ENCODE measurements at places on chromosomes 2 and 18. TPM values are rescaled to one million over a fixed set of nuclear protein-coding genes. Genes with fewer than 3 reads are reported as not detected.

The UGT1A8 gene
- 0.16 TPM for total RNA-seq

The NYAP2 gene
- total RNA-seq, result 0.32 TPM

The CCBE1 gene
- 0.40 TPM for total RNA-seq

The SPDYA gene
- 0.92 TPM for total RNA-seq

The AGBL5 gene
- 14.1 TPM for total RNA-seq

The IL18R1 gene
- total RNA-seq, result 1.1 TPM

The ST6GAL2 gene
- total RNA-seq, result 2.5 TPM

The AKAIN1 gene
- total RNA-seq, result not detected

The PRR30 gene
- not detected for total RNA-seq

The RGPD4 gene
- total RNA-seq, result not detected

Data from esophagus mucosa (tissue), 1 donor.